CD4-positive, alpha-beta memory T cell (primary cell): ENCODE measurements at places on chromosomes 3 and 15.

DNA sequence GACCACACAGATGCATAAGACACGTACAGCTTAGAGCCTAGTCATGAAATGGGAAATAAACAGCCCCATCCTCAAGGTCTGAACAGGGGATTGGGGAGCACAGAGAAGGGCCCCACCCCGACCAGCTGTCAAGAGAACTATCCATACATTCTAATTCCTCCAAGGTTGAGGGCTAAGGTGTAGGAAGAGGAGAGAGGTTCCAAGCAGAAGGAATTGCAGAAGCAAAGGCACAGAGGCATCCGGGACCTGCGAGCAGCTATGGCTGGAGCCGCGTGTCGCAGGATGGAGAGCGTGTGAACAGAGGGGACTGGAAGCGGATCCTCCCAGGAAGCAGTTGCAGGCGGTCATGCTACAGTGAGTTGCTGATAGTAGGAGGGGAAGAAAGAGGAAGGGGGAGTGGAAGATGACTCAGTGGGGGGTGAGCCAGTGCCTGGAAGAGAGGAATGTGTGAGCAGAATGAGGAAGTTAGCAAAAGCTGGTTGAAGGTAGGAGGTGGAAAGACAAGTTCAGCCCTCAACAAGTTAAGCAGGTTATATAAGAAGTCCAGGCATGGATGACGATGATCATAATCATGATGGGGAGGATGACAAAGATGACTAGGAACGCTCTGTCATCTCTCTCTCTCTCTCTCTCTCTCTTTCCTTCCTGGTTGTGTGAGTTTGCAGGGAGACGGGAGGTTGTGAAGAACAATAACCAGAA is 89.7 kb downstream of the LIPC start:
- DNase-seq = no peak

GRCh38 chr15:39592500-39592899 is 11.6 kb downstream of the THBS1 start:
- no peak for DNase-seq

DNA sequence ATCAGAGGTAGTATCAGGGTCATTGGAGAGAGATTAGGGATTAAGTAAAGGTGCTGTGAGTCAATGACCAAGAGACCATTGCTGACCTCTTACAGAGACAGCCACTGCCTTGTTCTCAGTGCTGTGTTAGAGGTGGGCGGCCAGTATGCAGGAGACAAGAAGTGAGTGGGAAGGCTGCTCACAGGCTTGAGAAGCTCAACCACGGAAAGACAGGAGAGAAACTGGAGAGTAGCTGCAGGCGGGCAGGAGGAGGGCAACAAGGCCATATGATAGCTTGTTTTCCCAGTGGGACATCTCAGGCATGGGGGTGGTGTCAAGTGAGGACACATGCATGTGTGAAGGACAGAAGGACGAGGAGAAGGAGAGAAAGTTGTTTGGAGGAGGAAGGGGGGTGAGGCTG is 237.3 kb downstream of the PDCD6IP start:
- DNase-seq = no peak

DNA sequence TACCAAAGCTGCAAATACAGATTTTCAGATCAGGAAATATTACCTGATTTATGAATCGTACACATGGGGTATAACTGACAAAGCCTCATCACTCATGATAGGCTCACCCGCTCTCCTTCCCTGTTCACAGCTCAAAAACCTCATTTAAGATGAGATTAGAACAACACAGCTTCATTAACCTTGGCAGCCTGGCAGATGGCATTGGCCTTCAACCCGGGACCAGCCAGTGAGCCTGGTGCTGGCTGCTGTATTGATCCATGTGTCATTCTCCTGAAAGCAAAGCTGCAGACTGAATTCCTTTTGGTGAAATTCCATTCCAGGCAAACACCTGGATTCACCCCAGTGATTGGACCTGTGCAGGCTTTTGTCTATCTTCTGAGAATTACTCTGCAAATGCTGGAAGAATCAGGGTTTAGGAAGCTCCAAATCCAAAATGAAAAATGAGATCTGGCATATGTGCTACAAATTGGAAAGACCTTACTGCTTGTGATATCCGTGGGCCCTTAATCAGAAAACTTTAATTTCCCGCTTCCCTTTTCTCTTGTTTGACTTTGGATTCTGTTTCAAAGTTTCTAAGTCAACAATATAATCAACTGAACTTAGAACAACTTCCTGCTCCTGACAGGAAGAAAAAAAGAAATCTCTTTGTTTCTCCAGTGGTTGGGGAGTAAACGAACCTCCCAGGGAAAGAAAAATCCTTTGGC is 189.1 kb upstream of the KBTBD8 start:
- no peak for DNase-seq

- DNase-seq = no peak
Observed at GRCh38 chr3:71299160-71299559, 284.4 kb downstream of the FOXP1 start.
